Stimulated activated CD8-positive, alpha-beta memory T cell treated with anti-CD3 and anti-CD28 coated beads, Interleukin-7, amount 100 ng/mL, for 4 hours (primary cell): ENCODE measurements at places on chromosomes 3 and 15.

DNA sequence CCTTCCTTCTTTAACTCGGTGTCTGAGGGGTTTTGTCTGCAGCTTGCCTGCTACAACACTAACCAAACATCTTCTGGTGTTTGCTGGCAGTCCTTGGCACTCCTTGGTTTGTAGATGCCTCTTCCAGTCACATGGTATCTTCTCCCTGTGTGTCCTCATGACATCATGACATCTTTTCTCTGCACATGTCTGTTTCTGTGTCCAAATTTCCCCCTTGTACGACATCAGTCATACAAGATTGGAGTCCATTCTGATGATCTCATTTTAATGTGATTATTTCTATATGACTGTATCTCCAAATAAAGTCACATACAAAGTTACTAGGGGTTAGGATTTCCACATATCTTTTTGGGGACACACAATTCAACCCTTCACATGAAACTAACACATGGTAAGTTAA, 152.3 kb upstream of the LRRN1 start:
- DNase-seq = no peak

- DNase-seq = no peak
These were observed 116.7 kb upstream of the MRPS22 start for GRCh38 chr3:139227165-139227564.

DNA sequence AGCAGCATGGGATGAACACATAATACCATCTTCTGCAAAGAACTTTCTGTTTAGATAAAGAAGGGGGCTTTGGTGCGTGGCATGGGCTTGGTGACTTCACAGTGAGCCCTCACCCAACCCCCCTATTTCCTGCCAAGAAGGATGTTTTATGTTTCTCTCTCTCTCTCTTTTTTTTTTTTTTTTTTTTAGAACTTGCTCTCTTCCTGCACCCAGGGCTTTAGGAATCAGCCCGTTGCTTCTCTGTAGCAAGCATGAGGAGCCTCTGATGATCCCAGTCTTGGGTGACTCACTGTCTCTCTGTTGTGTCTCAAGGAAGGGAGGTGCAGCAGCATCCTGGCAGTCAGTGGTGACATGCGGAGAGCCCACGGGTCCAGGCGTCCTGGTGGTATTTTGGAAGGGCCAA, 49.1 kb downstream of the CCK start:
- DNase-seq = no peak

GRCh38 chr3:48966876-48967361, 23.1 kb upstream of the P4HTM start:
- DNase-seq = no peak

GRCh38 chr3:47047673-47048072, 68.2 kb downstream of the NBEAL2 start:
- DNase-seq = no peak

- peak; percentile 50 for DNase-seq
These were observed 48.7 kb downstream of the BSN start for GRCh38 chr3:49602877-49603411.

GRCh38 chr15:40991355-40991754, 38.1 kb downstream of the CHAC1 start:
- DNase-seq = no peak
